ENCODE measurements at places on chromosomes 11 and 22.

GRCh38 chr11:21446939-21447590 lies 745.8 kb upstream of the ANO5 start:
- DNase-seq: no peak

GRCh38 chr22:41563051-41563711 lies 2.4 kb downstream of the CSDC2 start:
- DNase-seq: no peak

GRCh38 chr22:27197618-27198017 lies 540.2 kb downstream of the MIAT start:
- no peak for DNase-seq

GRCh38 chr11:112901924-112902323 lies 59.3 kb upstream of the NCAM1 start:
- DNase-seq: no peak

GRCh38 chr11:42552786-42553185 lies 759.0 kb upstream of the API5 start:
- DNase-seq: no peak

GRCh38 chr22:43733138-43733537 lies 79.0 kb downstream of the EFCAB6 start:
- no peak for DNase-seq

DNA sequence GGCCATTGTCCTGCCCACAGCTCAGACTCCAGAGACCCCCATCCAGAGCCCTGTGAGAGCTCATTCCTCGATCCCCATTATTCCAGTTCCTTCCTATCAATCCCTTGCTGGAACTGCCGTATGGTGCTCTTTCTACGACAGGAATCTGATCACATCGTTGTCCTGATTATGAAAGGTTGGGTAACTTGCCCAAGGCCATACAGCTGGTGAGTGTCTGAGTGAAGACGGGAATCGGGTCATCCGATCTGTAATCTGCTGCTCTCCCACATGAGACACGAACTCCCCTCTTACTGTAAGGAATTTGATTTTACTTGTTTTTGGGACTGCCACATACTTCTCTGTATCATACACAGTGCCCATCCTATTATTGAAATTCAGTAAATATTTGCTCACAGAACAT lies 149.1 kb downstream of the OPCML start:
- no peak for DNase-seq

GRCh38 chr22:43744700-43745410 lies 67.2 kb downstream of the EFCAB6 start:
- DNase-seq: no peak

- no peak for DNase-seq
These were observed 15.8 kb upstream of the CHADL start for GRCh38 chr22:41256254-41257253.

DNA sequence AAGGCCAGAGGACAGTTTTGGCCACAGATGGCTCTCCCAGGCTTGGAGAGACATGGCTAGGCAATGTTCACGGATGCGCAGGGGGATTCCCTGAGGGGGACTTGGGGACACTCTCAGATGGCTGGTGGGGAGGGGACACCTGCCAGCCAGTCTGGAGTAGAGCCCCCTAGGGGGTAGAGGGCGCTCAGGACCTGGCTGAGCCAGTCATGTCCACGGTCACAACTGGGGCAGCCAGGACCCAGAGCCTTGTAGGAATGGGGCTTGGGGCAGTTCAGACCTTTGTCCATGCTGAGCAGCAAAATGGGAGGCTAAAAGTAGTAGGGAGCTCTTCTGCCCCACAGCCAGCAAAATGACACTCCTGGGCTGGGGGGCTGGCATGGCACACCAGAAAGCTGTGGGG lies 1.7 kb downstream of the CSDC2 start:
- DNase-seq: no peak

GRCh38 chr11:74169738-74170458 lies 904 bp downstream of the C2CD3 start:
- no peak for DNase-seq

DNA sequence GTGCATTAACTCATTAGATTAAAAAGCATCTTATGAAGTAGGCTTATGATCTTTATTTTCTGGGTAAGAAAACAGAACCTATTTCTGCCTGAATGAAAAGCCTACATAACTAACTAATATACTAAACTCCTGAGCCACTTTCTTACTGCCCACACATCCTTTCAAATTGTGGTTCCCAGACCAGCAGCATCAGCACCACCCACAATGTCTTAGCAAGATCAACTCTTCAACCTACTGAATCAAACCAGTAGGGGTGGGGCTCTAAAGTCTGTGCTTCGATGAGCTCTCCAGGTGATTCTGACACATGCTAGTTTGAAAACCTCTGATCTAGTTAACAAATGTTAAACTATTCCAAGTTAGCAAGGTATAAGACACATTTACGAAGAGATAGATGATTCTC lies 462.4 kb downstream of the DLG2 start:
- DNase-seq: no peak

GRCh38 chr22:39999144-39999757 lies 4.5 kb downstream of the FAM83F start:
- peak; percentile 20 for DNase-seq

DNA sequence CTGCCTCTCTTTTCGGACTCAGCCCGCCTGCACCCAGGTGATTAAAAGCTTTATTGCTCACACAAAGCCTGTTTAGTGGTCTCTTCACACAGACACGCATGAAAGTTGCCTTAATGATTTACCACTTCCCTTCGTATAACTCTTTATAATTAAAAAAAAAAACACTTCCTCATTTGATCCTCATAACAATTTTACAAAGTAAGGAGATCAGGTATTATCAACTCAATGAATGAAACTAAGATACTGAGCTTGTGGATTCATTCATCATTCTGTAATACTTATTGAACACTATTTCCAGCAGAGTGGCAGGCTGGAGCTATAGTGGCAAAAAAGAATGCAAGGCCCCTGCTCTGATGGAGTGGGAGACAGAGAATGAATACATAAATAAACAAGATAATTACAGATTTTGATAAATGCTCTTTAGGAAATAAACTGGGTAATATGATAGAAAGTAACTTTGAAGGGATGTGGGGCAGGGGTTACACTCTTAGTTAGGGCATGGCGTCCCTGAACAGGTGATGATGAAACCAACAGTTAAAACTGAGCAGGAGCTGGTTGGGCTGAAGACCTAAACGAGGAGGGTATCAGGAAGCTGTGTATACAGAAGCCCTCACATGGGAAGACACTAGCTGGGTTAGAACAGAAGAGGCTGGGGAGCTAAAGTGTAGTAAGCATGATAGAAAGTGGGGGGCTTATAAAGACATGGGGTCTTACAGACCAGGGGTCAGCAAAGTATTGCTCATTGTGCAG lies 5.4 kb upstream of the CRTAM start:
- DNase-seq: no peak

- no peak for DNase-seq
These were observed 17.5 kb upstream of the EHF start for GRCh38 chr11:34603129-34604001.

- no peak for DNase-seq
These were observed 115.3 kb upstream of the SESN3 start for GRCh38 chr11:95346265-95346664.

DNA sequence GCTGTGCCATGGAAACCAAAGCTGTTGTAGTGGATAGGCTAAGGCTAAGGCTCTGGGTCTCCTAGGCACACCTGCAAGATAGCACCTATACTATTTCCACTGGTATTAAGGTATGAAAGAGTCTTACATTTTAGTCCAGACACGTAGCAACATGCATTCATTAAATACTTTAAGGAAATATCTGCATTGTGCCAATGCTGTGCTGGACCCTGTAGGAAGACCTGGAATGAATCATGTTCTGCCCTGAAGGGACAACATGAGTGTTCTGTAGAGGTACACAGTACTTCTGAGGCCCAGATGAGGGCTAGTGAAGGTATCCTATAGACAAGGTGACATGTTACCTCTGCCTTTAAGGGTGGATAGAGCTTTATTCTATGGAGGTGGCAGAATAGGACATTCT lies 35.2 kb upstream of the RRM1 start:
- DNase-seq: no peak

GRCh38 chr22:50272044-50272802 lies 2.0 kb upstream of the MAPK11 start:
- no peak for DNase-seq

DNA sequence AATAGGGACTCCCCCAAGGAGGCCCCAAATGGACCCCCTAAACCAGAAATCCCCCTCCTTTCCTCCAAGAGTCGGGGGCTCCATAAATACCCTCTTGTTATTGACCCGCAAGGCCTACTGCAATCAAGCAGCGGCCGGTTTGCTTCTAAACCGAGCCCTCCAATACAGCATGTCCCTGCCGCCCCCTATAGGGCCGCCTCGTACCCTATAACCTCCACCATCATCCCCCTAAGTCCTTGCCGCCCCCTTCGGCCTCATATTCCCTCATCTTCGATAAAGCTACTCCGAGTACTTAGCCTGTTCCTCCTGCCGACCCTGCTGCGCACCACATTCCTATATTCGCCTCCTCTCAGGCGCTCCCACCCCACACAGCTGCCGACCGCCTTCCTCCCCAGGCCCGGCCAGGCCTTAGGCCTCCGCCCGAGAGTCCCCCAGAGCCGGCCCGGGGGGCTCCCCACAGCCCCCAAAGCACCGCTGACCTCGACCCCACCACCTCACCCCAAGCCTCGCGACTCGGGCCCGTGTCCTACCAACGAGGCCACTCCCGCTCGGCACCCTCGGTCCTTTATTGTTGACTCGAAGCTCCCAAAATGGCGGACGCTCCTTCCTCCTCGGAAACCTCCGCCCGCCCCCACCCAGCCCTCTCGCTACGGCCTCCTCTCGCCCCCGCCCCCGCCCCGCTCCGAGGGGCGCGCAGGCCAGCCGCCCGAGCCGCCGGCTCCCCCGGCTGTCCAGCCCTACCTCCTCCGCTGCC lies 430 bp downstream of the DDX6 start:
- DNase-seq: peak; percentile 45

GRCh38 chr11:61683961-61684869 lies 4.0 kb downstream of the DAGLA start:
- no peak for DNase-seq

DNA sequence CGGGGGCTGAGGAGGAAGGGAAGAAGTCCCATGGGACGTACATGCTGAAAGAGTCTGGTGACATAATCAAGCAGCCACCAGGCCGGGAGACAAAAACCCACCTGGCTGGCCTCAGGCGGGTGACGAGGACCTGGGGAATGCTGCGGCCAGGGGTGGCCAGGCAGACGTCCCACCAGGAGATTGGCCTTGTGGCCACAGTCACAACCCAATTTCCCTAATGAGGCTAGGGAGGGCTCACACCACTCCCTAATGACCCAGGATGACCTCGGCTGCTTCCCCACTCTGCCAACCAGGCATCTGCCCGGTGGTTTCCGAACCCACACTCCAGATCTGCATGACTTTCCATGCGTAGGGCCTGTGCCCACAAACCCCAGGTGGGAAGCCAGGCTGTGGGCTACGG lies 66.9 kb downstream of the SCUBE1 start:
- DNase-seq: no peak

DNA sequence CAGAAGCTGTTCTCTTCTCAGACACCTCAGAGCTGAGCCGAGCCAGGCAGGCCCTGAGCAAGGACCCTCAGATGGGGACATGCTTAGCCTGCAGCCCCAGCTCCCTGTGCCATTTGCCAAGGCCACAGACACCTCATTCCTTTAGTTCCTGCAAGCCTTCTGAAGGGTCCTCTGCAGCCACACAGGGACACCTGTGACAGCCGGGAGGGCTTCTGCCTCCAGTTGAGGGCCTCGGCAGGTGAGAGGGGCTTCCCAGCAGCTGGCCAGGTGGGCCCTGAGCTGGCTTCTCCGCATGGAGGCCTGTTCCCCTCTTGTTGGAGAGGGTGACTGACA lies 18.2 kb downstream of the INCENP start:
- no peak for DNase-seq

DNA sequence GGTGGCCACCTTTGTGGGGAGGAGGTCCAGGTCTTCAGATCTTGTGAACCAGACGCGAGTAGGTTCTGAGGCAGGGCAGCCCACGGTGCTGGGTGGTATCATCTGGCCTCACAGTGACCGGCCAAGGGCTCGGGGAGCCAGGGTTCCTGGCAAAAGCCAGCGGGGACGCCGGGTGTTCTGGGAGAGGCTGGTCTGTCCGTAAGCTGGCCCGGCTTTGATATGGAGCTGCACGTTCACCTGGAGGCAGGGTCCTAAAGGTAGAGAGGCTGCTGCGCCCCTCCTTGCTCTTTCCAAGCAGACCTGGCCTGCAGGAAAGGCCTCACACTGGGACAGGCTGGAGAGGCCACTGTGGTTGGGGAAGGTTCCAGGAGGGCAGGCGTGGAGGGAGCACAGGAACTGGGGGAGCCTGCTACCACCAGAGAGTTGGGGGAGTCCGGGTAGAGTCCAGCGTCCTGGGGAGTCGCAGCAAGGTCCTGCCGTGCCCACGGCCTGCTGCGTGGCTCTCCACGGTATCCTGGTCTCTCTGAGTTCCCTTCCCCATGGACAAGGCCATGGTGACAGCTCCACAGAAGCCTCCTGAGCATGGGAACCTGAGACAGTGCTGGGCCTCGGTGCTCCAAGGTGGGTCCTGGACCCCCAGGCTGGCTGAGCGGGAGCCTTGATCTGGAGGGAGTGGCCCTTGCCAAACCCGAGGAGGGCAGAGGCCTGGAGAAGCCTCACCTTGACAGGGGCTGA lies 452.4 kb upstream of the B3GAT1 start:
- DNase-seq: no peak

DNA sequence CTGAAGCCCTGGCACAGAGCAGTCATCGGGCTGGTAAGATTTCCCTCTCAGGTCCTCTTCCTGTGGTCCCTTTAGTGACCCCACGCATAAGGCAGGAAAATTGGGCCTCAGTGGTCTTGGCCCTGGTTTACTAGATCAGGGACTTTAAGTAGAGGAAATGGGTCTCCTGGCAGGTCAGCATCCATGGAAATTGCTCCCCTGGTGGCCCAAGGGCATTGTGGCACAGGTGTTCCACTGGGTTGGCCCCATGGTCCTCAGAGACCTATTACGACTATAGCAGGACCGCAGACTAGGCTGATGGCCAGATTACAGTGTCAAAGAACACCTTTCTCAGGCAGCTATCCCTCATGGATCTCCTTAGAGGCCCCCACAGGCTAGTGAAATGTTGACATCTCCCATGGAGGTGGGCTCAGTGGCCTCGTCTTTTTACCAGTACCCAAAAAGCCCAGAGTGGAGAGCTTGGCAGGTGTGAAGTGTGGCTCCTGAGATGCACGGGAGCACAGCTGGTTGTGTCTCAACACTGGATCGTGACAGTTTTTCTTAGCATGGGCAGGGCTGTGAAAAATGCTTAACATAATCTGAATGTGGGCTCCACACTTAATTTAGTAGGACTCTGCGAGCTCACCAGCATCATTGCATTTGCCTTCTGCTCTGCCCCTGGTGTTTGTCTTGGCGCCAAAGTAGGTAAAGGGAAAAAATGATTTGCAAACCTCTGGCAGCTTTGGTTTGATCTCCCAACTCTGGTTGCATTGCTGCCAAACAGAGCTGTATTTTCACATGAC lies 74.2 kb downstream of the ZBTB16 start:
- DNase-seq: no peak

DNA sequence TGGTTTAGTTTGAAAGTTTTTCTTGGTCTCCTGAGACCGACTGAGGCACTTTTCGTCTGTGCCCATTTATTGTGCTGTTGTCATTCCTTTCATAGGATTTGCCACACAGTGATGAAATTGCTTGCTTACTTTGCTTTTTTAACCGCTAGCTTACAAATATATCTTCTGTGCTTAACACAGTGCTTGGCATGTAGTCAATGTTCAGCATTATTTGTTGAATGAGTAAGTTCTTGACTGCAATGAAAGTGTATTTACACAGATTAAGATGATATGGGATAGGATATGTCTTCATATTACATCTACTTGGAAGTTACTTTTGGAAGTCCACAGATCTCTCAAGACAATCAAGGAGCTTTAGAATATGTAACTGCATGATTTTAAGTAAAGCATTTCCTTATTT lies 91.2 kb downstream of the GRIA4 start:
- no peak for DNase-seq

Data from COR-L47 (cell line).